ENCODE measurements at places on chromosomes 3 and 15.

DNA sequence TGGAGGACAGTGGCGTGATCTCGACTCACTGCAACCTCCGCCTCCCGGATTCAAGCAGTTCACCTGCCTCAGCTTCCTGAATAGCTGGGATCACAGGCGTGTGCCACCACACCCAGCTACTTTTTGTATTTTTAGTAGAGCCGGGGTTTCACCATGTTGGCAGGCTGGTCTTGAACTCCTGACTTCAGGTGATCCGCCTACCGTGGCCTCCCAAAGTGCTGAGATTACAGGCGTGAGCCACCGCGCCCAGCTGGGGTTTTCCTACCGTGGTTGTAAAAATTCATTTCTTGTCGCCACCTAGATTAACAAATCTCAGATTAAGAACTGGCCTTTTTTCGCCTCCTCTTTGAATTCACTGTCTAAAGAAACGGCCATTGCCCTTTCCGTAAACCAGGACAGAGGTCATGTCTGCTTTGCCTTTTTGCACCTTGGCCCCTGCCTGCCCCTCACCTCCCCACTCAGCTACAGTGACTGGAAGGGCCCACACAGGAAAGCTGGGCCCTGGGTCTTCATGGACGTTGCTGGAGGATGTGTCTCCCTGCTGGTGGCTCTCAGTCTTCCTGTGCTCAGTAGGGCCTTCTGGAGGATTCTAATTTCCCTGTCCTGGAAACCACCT, 17.2 kb downstream of the ZNF710 start:
- DNase-seq, result no peak

DNA sequence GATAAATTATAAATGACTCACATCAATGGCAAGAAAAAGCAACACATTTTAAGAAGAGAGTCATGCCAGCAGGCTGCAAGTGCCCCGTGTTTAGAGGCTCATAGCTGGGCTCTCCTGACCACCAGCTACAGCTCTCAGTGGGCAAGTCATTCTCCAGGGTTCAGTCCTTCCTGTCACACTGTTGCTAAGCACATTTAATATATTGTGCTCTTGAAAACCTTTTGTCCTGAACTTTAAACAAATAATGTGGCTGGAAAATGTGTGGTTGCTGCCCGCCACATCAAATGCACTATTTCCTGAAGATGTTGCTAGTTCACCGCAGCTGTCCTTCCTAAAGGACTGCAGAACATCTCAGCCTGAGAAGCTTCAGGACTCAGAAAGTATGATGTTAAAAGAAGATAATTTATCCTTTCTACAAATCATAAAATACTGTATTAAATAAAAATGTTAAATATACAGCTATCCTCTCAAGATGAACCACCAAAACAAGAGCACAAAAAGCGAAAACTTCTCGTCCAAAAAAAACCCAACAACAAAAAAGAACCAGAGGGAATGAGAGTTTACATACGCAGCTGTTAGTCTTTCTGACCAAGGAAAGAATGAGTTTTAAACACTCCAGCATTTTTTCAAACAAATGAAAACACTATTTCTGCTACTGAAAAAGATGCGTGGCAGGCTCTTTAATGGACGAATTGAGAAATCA, 951 bp downstream of the TARS3 start:
- no peak for DNase-seq

DNA sequence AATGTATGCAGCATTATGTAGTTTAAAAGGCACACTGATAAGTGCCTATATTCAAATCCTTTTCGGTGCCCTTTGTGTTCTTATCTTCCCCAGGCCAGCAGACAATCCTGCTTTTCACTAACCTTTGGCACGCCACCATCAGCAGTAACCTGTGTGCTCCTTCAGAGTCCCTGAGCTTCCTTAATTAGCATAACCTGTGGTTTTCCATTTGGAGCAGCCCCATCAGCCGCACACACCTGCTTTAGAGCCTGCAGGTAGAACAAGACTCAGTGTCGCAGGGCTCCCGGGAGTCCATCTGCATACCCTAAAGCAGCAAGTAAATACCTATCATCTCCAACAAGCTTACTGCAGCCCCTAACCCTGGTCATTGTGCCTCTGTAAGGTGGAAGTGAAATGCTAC, 755.1 kb downstream of the ROBO2 start:
- DNase-seq, result no peak

DNA sequence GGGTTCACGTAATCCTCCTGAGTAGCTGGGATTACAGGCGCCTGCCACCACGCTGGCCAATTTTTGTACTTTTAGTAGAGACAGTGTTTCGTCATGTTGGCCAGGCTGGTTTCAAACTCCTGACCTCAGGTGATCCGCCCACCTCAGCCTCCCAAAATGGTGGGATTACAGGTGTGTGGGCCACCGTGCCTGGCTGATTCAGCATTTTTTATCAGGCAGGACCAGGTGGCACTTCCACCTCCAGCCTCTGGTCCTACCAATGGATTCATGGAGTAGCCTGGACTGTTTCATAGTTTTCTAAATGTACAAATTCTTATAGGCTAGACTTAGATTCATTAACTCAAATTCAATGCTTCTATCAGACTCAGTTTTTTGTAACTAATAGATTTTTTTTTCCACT, 9.4 kb downstream of the VHL start:
- no peak for DNase-seq

- no peak for DNase-seq
Observed at GRCh38 chr15:82111918-82112317, 66.1 kb upstream of the MEX3B start.

GRCh38 chr15:98651036-98651481, 2.7 kb downstream of the IGF1R start:
- DNase-seq, result no peak

GRCh38 chr15:66254089-66254950, 770 bp upstream of the MEGF11 start:
- no peak for DNase-seq

DNA sequence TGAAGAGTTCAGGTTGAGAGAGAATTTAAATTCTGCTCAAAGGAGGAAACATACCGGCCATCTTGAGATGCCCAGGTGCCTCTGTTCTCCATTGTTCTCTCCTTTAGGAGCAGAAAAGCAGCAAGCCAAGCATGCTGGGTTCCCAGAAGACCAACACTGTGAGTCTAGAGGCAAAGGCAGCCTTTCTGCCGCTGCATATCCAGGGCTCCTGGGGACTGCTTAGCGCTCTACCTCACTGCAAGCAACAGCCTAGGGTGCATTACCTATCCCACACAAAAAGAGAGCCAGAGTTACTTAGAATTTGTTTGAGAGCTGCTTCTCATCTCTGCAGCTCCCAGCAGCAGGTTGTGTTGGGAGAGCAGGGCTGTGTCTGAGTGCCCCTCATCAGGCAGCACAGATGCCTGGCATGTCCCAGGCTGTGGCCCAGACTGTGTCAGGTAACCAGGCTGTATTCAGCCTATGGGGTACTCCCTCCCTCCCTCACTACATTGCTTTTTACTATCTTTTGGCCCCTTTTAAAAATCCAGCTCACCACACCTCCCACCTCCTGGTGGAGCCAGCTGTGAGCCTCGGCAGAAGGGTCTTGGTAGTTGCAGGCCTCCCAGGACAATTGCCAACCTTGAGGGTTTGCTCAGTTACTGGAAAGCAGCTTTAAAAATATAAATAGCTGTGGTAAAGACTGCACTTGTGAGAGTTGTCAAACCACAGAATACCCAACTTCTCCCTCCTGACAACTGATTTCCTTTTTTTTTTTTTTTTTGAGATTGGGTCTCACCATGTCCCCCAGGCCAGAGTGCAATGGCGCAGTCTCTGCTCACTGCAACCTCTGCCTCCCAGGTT, 30.2 kb downstream of the BCL2L10 start:
- no peak for DNase-seq

GRCh38 chr3:66583424-66584040, 82.7 kb upstream of the LRIG1 start:
- DNase-seq, result no peak

GRCh38 chr3:146271180-146271579, 20.3 kb upstream of the PLSCR4 start:
- no peak for DNase-seq
